ENCODE measurements at places on chromosomes 11 and 22. TPM values are rescaled to one million over a fixed set of nuclear protein-coding genes. Genes with fewer than 3 reads are reported as not detected.

DNA sequence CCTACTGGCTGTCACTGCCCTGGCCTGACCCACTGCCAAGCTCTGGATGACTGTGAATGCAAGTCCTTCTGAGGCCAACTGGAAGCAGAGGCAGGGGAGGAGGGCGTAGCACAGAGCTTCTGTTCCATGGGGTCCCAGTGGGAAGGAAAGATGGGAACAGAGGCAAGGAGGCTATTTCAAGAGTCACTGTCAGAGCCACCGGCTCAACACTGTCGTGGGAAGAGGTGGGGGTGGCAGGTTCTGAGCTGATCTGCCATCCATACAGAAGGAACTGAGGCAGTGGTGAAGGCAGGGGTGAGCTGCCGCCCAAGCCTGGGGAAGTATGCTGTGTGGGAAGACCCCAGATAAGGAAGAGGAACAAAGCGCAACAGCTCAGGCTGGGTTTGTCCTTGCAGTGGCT, 54.7 kb downstream of the SGSM3 start:
- no peak for DNase-seq

DNA sequence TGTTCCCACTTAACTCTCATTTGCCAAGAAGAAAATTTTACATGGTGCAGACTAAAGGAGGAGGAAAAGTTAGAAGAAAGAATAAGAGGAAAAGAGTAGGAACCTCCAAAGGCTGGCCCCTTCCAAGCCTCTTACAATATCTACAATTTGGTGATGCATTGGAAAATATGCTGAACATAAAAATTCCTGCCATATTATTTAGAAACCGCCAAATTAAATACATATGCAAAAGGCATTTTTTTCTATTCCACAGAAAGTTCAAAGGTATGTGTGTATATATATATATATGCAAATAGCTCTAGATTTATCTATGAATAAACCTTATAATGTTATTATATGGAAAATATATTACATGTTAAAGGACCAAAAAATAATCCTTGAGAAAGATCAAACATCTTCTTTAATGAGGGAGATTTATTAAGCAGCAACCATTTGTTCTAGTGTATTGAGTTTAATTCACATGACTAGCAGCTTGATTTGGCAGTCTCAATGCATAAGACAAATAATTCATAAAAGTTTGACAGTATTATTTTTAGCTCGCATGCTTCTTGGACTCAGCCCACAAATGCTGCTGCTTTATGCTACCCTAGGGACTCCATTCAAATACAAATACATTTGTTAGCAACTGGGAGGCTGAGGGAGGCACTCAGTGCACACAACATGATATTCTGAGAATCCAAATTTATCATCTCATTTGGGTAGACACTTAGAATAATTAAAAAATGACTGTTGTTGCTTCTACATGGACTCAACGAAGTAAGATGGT, 184.9 kb downstream of the SBF2 start:
- no peak for DNase-seq

DNA sequence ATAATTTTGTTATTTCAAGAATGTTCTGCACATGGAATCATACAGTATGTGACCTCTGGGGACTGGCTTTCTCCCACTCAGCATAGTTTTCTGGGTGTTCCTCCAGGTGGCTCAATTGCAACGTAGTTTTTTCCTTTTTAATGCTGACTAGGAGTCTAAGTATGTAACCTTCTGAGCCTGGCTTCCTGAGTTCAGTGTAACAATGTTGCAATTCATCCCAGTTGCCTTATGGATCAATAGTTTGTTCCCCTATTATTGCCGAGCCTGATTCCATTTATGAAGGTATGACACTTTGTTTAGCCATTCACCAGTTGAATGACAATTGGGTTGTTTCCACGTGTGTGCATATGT, 128.3 kb downstream of the CRYBB2 start:
- no peak for DNase-seq

Gene KCNJ1
- total RNA-seq, result 0.17 TPM

Gene PLAAT3
- 3.6 TPM for total RNA-seq

- DNase-seq, result no peak
These were observed 491.9 kb downstream of the MN1 start for GRCh38 chr22:27309697-27310096.

DNA sequence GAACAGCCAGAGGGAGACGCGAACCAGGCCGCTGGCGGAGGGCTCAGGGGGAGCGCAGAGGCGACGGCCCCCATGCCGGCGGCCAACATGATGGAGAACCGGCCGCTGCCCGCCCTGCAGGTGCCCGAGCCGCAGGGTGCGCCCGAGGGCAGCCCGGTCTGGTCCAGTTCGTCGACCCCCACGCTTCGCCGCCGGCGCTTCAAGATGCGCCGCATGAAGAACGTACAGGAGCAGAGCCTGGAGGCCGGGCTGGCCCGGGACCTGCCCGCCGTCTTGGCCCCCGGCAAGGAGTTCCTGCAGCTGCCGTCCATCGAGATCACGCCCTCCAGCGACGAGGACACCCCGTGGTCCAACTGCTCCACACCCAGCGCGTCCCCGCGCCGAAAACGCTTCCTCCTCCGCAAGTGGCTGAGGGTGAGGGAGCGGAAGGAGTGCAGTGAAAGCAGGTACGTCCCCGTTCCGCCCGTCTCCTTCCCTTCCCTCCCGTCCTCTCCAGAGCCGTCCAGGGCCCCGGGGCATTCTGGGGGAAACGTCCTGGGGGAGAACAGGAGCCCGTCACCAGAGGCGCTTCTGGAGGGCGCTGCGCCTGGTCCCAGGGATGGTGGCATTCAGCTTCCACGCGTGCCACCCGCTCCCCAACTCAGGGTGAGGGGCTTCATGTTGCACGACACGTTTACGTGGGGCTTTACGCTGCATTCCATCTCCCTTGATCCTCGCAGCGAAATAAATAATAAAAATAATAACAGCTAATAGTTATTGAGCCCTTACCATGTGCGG, 840 bp downstream of the GRAMD1B start:
- peak; percentile 73 for DNase-seq

DNA sequence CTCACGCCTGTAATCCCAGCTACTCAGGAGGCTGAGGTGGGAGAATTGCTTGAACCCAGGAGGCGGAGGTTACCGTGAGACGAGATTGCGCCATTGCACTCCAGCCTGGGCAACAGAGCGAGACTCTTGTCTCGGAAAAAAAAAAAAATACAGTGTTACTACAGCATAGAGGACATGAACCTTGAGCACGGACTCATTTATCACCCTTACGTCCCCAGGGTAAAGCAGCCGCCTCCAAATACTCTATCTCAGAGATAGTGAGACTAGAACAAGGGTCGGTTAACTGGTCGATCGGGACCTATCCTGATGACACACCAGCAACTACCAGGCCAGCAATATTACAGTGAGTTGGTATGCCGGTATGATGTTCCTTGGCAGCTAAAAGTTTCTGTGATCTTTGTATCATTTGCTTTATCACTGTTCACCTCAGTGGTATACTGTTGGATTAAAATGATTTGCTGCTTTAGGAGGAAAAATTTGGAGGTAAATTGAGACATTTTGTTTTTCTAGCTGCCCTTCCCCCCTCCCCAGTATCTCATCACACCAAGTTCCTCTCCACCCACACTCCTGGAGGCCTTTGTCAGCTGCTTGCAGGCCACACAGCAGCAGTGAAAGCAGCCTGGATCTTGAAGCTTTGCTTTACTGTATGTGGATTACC, 7.0 kb upstream of the SIDT2 start:
- no peak for DNase-seq

Gene KRTAP5-9
- total RNA-seq, result not detected

DNA sequence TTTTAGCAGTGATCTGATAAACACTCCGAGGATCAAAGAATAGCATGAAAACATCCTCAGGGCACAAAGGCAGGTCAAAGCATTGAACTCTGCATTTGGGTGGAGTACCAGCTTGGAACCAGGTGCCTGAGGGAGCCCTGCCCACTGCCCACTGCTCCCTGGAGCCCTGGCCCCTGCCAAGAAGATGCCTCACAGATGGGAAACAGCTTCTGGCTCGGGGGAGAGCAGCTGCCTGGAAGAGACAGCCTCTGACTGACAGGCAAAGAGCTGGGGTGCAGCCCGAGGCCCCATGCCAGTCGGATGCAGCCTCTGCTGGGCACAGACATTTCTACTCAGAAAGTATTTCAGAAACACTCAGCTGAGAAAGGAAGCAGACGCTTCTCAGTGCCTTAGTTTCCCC, 13.2 kb downstream of the LMO1 start:
- DNase-seq, result no peak

Gene DGCR6
- total RNA-seq, result 7.2 TPM

DNA sequence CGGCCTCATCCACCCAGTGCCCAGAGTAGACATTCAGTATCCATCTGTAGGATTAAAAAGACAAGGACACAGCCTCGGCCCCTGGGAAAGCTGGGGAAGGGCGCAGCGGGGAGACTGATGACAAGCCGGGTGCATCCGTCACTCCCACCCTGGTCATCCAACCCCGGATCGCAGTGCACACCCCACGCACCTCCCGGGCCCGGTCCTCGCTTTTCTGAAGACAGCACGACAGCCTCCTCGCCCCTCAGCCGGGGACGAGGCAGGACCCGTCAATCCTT, 1.1 kb downstream of the FCHSD2 start:
- DNase-seq, result peak; percentile 11

DNA sequence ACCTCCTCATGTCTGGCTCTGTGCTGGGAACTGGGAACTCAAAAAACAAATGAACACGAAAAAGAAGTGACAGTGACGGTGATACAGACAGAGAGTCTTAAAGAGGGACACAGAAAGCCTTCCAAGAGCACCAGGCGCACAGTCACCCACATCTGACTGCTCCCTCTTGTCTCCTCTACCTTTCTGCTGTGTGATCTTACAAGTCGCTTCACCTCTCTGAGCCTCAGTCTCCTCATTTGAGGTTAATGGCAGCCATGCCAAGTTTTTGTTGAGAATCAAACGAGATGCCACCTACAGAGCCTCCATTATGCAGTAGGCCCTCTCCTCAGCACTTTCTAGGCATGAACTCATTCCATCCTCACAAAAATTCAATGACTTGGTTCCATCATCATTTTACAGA, 3.7 kb downstream of the LRRC32 start:
- DNase-seq, result no peak

- DNase-seq, result peak; percentile 83
These were observed 21.6 kb upstream of the ADSL start for GRCh38 chr22:40324468-40325305.

Gene OR52B2
- total RNA-seq, result not detected

Gene SLN
- not detected for total RNA-seq

Gene MRGPRX3
- not detected for total RNA-seq

Gene FAM180B
- total RNA-seq, result not detected

DNA sequence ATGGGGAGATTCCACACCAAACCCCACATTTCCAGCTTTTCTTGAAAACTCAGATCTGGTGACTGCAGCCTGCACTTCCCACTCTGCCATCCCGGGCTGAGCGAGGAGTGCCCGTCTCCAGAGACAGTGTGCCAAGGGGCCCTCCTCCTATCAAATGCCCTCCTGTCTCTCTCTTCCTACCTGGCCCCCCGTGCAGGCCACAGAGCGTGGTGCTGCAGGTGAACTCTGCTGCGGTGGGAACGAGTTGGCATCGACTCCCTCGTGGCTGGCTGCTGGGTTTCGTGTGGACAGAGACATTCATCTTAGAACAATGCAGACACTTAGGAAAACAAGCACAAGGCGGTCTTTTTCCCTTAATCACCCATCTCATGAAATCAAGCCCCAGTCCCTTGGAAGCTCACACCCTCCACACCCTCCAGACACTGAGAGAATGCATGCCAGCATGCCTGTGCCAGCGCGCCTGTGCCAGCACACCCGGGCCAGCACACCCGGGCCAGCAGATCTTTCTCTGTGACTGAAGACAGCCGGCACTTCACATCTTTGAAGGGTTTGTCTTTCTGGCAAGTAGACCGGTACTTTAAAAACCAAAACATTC, 65.0 kb downstream of the PARVB start:
- no peak for DNase-seq

DNA sequence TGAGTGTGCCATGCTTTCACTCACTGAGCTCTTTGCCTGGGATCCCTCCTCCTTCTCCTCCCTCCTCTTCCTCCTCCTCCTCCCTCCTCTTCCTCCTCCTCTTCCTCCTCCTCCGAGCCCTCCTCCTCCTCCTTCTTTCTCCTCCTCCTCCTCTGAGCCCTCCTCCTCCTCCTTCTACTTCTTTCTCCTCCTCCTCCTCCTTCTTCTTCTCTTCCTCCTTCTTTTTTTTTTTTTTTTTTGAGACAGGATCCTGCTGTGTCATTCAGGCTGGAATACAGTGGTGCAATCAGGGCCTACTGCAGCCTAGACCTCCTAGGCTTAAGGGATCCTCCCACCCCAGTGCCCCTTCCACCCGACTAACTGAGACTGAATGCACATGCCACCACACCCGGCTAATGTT, 62.3 kb downstream of the DEUP1 start:
- DNase-seq, result no peak

Gene FIBIN
- not detected for total RNA-seq

DNA sequence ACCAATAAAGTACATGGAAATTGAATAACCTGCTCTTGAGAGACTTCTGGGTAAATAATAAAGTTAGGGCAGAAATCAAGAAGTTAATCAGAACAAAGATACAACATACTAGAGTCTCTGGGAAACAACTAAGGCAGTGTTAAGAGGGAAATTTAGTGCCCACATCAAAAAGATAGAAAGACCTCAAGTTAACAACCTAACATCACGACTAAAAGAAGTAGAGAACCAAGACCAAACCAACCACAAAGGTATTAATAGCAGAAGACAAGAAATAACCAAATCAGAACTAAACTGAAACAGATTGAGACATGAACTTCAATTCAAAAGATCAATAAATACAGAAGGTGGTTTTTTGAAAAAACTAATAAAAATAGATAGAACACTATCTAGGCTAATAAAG, 140.7 kb downstream of the JRKL start:
- DNase-seq, result no peak

Gene HEPHL1
- not detected for total RNA-seq

DNA sequence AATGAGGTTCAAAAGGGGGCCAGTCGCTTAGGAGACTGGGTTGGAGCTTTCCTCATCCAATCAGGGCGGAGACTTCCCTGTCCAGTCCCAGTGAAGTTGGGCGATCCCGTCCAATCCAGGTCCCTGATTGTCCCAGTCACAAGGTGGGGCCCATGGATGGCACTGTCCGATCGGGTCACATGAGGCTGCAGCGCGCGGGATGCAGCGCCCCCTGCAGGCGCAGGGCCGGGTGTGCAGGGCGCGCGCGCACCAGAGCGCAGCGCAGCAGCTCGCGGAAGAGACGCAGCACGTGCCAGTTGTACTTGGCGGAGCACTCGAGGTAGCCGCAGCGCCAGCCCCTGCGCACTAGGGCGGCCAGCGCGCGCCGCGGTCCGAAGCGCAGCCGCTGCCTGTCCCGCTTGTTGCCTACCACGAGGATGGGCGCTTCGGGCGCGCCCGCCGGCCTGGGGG, 2.3 kb downstream of the RASL10A start:
- DNase-seq, result no peak

- no peak for DNase-seq
These were observed 308.3 kb downstream of the RAB38 start for GRCh38 chr11:87866951-87867350.

Gene POU2AF2
- total RNA-seq, result not detected

Gene INPP5J
- 0.15 TPM for total RNA-seq
